ENCODE measurements at places on chromosomes 3 and 15. TPM values are rescaled to one million over a fixed set of nuclear protein-coding genes. Genes with fewer than 3 reads are reported as not detected.

CRBN gene
- 75.6 TPM for total RNA-seq

CCR9 gene
- total RNA-seq: 21.6 TPM

GP9 gene
- total RNA-seq: not detected

AADACL2 gene
- not detected for total RNA-seq

ROPN1 gene
- not detected for total RNA-seq

FGD5 gene
- total RNA-seq: not detected

DLEC1 gene
- 3.7 TPM for total RNA-seq

ANKRD34C gene
- not detected for total RNA-seq

DUOXA1 gene
- 0.68 TPM for total RNA-seq
